ENCODE measurements at places on chromosomes 3 and 15.

DNA sequence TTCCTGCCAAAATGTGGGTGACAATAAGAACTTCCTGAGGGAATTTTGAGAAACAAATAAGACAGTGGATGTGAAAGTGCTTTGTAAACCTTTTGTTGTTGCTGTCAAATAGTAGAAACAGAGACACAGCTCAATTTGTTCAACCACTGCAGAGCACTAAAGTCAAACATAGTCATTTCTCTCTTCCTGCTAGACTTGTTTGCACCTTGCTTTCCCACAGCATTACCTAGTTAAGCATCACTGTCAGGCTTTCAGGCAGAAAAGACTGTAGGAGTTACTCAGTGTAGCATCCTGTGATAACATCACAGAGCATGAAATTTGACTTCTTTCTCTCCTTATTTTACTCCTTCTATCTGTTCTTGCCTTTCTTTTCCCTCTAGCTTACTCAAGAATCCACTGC is 27.1 kb downstream of the SLC12A1 start:
- DNase-seq: no peak

DNA sequence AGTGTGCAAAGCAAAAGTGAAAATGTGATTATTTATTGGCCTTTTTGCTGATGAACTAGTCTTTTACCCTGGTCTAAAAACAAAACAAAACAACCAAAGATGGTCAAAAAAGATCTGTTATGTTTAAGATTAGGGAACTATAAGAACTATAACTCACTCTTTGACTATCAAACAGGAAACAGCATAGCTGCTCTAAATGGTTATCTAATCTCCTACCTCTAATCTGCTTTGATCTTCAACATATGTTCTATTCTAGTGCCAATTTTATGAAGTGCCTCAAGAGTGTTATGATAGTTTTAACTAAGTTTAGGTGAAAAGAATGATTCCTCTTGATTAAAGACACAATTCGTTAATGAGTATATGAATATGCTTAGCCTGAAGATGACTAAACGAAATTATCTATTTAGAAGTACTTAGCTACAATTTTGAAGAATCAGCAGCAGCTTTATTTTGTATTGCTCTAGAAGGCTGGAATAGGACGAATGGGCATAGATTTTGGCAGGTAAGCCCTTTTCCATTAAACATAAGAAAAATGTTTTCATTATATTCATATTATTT is 46.0 kb downstream of the SETD2 start:
- no peak for DNase-seq

GRCh38 chr3:134694946-134695543 is 44.2 kb upstream of the KY start:
- DNase-seq: no peak

- no peak for DNase-seq
Measured at GRCh38 chr3:56904552-56905215, 102.9 kb upstream of the ARHGEF3 start.

- no peak for DNase-seq
Measured at GRCh38 chr3:181486141-181486885, 225.4 kb upstream of the SOX2 start.

- DNase-seq: no peak
Measured at GRCh38 chr15:65094294-65094995, 17.9 kb downstream of the KBTBD13 start.

GRCh38 chr3:21664996-21665395 is 86.0 kb downstream of the ZNF385D start:
- no peak for DNase-seq

- DNase-seq: no peak
Measured at GRCh38 chr3:70277304-70277703, 35.1 kb downstream of the MDFIC2 start.

GRCh38 chr15:62503451-62503850 is 338.4 kb upstream of the C2CD4B start:
- no peak for DNase-seq

- DNase-seq: no peak
Measured at GRCh38 chr3:98223907-98224672, 40.0 kb upstream of the OR5H6 start.

GRCh38 chr15:40372981-40373380 is 9.5 kb upstream of the KNSTRN start:
- no peak for DNase-seq

GRCh38 chr3:42887084-42887483 is 11.4 kb upstream of the CYP8B1 start:
- no peak for DNase-seq

- no peak for DNase-seq
Measured at GRCh38 chr3:69761896-69762767, 22.9 kb downstream of the MITF start.

DNA sequence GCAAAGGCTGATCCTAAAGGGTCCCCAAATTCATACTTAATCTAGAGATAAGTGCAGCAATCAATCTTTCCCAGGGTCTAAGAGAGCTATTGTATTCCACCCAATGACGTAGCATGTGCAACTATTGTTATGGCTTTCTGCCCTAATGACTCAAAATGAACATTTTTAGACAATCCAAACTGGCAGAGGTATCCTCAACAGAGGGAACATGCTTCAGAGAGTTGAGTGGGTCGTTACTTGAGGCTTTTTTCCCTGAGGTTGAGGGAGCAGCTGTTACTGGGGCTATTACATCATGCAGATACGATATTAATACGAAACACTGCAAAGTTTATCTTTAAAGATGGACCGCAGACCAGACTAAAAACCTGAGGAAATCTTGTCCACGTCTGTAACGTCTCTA is 278.3 kb upstream of the WNT5A start:
- DNase-seq: no peak

DNA sequence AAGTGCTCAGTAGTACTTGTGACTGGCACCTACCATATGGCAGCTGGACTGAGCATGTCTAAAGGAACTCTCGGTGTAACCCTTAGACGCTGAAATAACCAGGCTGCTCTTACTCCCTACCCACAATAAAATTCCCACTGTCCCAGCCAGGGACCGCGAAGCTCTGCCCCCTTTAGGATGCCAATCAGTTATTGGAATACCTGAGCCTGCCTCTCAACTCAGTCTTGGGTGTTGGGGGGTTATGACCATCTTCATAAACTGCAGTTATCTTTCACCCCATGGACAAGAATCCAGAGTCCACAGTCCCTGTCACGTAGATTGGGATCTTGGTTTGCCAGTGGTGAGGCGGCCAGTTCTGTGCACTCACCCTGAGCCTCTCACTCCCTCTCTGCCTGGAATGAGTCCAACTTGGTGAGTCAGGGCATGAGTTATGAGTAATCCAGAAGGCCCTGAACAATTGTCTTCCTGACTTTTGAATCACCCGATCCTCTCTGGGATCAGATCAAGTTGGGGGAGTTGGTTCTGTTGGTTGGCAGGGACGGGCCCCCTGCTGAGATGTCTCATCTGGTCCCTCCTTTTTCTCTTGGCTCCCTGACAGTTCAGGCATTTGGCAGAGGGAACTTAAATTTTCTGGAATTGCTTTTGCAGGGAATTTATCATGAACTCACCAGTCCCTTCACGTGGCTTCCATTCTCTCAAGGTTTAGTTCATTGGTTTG is 120.1 kb upstream of the UBE2E1 start:
- peak; percentile 55 for DNase-seq

DNA sequence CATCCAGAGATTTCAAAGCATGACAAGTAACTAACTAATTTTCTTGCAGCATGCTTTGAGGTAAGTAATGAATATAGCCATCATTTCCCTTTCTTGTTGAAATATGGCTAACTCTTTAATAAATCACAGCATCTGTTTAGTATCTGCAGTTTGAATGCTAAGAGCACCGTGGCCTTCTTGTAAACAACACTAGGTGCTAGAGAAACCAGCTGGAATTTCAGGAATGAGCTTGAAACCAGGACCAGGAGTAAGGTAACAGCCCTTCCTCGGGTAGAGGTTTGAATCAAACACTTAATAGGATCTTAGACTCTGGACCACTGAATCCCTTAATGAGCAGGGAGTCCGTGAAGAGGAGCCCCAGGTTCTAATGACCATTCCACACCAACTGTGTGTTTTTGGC is 13.6 kb downstream of the CALML4 start:
- DNase-seq: no peak

DNA sequence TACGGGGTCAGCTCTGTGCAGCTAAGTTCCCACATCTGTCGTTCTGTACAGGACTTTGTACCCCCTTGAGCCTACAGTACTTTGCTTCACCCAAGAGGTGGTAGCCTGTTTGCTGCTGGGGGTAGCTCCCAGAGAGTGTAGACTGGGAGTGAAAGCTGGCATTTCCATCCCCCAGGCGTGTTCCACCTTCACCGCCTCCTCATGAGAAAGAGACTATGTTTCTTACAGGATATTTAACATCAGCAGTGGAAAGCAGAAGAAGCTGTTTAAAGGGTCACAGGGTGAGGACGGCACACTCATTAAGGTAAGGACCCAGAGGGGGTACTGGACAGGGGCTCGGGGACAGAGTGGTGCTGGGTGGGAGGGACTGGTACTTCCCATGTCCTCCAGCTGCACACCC is 10.1 kb upstream of the JMJD7 start:
- no peak for DNase-seq

Data from iPS-NIHi11 (cell line).